ENCODE measurements at places on chromosomes 6 and 20.

DNA sequence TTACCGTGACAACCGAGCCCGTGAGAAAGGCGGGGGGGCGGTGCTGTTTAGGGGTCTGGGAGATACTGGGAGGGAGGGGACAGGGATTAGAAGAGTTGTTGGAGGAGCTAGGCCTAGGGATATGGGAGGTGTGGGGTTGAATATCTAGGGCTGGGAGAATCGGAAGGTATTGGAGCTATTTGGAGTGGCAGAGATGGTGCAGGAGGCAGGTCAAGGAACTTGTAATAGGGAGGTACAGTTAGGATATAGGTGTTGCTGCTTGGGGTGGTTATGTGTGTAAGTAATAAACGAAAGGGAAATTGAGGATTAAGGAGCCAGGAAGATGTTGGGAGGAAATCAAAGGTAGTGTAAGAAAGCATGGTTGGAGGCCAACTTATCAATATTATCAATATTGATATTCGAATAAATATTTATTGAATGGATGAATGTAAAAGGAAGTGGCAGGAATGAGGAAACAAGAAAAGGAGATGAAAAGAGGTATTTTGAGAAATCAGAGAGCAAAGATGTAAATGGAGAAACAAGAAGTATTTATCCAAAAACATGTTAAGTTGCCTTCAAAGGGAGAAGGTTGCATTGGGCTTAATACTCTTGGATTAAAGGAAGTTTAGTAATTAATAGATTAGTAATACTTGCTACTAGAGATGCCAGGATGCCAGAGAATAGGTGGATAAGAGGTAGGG is 602 bp downstream of the PPP1R11 start:
- no peak for DNase-seq

GRCh38 chr6:23690453-23691049 is 435.5 kb upstream of the NRSN1 start:
- no peak for DNase-seq

DNA sequence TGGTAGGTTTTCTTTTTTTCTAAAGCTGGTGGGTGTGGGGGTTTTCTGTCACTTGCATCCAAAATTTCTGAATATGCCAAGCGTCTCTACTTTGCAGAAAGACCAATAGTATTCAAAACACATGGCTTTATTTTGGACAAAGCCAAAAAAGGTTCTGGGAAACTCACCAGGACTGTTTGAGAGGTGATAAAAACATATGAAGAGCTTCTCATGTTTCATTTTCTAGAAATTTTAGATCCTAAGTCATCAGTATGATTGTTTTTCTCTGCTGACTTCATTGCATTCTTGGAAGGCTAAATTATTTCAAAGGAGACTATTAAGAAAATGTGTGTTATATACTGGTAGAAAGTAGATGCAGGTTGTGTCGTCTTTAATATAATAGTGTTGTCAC is 51.3 kb downstream of the GCLC start:
- no peak for DNase-seq

DNA sequence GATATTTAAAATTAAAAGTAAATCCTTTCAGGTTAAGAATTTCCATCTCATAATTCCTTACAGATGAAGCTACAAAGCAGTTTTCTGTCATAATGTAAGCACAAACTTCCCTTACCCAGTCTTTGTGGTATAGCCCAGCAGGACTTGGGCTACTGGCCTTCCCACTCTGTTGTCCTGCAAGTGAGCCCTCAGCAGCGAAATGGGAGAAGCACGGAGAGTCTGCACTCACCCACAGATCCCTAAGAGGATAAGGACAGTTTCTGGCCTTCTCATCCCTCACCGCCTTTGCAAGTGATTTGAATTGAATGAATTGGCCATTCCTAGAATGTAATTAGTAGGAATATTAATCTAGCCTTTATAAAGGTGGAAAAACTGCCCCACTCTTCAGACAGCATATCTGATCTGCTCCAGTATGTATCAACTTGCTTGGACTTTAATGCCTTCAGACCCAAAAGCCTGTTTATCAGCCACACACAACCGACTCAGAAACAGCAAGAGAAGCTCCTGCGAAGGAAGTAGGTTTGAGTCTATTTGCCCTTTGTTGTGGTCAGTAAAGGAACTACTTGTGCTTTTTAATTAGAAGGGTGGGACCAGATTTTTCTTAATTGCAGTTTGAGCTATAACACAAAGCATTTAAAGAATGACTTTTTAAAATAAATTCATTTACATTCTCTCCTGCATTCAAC is 29.9 kb upstream of the PRDM1 start:
- DNase-seq, result no peak

GRCh38 chr20:53838311-53838868 is 232.0 kb downstream of the BCAS1 start:
- DNase-seq, result no peak

GRCh38 chr6:53517021-53517420 is 27.9 kb downstream of the GCLC start:
- no peak for DNase-seq

GRCh38 chr6:107987805-107988204 is 29.8 kb upstream of the SEC63 start:
- DNase-seq, result no peak

DNA sequence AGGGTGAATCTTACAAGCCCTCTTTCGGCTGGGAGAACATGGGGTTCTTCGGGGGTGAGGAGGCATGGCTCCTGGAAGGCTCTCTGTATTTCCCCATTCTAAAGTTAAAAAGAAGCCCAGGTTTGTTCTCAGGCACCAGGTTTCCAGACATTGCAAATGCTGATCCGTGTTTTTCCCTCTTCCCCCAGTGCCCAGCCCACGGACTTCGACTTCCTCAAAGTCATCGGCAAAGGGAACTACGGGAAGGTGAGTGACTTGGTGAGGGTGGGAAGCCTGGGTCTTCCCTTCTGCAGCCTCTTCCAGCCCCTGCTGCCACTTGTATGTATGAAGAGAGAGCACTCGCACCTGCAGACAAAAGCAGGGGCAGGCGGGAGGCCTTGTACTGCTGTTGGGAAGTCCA is 8.7 kb downstream of the SGK2 start:
- no peak for DNase-seq

- no peak for DNase-seq
Observed at GRCh38 chr6:13832778-13833177, 18.4 kb upstream of the MCUR1 start.

DNA sequence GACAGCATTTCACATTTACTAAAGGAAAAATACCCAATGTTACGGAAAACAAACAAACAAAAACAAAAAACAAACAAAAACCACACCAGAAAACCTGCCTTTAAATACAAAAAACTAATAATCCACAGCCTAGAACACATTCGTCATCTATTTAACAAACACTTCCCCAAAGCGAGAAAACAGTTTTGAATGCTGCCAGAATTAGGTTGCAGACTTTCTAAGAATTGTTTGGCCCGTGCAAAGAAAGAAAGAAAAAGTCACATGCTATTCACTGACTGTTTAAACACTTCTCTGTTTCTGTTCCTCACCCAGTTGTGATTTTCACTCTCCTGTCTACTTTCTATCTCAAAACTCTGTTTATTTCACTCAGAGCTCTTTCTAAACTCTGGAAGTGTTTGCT is 52.5 kb downstream of the BCAS1 start:
- DNase-seq, result no peak

DNA sequence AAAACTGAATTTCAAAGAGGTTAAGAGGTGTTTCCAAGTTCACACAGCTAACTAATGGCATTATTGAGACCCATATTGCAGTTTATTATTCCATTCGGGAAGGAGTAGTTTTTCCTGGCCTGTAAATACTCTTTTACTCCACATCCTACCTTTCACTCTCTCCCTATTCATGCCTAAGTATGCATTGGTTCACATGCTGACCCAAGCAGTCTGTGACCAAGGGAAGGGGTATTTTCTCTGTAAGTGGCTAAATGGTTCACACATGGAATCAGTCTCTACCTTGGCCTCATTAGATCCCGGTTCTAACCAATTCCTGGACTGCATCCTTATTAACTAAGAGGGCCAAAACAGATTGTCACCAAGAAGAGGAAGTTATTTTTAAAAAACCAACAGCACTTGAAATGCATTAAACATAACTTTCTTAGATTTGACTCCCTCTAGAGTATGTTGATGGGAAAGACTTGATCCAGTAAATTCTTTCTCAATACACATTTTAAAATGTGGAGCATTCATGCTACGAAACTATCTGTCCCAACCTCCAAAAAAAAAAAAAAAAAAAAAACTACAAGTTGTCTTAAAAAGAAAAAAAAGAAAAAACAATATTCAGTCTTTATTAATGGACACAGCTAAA is 17.8 kb upstream of the RSPO3 start:
- DNase-seq, result no peak

- no peak for DNase-seq
Observed at GRCh38 chr6:21383450-21384085, 210.0 kb upstream of the SOX4 start.

GRCh38 chr6:155449450-155450239 is 6.0 kb downstream of the NOX3 start:
- DNase-seq, result no peak

DNA sequence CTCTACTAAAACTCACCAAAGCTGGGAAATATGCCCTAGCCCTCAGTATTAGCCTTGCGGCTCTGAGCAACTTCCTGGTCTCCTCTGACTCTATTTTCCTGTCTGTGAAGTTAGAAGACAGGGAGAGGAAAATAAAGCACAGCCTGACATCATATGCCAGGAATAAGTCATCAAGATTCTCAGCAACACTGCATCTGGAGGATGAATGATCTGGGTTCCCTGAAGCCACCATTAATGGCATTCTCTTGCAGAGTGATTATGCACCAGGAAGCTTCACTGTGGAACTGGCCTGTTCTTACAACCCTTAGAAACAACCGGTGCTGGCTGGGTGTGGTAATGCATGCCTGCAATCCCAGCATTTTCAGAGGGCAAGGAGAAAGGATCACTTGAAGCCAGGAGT is 12.4 kb downstream of the ADGRF5 start:
- DNase-seq, result no peak

DNA sequence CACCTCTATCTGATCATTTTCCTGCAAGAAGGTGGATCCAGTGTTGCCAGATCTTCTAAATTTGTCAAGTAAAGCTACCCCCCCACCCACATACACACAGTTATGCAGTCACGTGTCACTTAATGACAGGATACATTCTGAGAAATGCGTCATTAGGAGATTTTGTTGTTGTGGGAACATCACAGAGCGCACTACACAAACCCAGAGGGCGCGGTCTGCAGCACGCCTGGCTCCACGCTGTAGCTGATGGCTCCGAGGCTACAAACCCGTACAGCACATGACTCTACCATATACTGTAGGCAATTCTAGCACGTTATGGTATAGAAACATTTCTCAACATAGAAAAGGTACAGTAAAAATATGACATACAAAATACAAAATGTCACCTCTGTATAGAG is 126.9 kb downstream of the SYCP2 start:
- no peak for DNase-seq

GRCh38 chr20:21074605-21075336 is 31.4 kb downstream of the LINC00237 start:
- no peak for DNase-seq

DNA sequence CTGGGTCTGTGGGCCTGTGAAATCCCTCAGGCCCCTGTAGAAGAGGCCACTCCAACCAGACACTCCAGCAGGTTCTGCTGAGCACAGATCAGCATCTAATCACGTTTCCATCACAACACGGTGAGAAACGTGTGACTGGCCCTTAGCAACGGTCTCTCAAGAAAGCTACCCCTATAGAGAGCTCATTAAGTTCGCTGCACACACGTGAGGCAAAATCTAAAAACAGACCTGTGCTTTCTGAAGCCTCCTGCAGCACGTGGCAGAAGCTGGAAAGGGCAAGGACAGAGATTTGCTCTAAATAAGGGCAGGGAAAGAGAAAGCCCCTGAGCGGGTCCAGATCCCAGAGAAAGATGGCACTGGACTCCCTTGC is 56.5 kb downstream of the GPR6 start:
- no peak for DNase-seq

DNA sequence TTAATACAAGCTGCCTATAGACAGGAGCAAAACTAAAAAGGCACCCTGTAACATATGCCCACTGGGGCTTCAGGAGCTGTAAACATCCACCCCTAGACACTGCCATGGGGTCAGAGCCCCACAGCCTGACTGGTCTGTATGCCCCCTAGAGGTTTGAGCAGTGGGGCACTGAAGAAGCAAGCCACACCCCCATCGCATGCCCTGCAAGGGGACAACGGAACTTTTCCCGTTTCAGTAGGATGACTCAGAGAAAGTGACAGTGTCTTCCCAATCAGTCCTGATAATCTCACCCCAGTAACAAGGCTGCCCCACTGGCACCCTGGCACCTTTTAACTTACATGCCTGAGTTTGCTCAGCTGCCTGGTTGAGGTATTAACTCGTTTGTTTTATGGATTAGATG is 35.9 kb downstream of the BEND3 start:
- no peak for DNase-seq

DNA sequence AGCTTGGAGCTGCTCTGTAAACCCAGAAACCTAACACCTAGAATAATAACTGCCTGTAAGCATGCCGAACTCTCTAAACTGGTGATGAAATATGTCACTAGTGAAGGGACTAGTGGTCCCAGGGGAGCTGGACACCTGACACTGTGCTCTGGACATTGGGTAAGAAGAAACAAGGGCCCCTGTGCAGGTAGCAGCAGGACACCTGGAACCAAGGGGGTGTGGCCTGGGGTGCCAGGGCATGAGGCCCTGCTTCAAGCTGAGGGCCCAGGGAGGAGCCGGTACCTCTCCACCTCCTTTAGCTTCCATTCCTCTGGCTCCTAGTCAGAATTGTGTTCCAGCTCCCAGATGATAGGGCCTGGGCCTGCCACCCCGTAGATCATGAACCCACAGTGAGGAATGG is 263.2 kb downstream of the OGFRL1 start:
- no peak for DNase-seq

DNA sequence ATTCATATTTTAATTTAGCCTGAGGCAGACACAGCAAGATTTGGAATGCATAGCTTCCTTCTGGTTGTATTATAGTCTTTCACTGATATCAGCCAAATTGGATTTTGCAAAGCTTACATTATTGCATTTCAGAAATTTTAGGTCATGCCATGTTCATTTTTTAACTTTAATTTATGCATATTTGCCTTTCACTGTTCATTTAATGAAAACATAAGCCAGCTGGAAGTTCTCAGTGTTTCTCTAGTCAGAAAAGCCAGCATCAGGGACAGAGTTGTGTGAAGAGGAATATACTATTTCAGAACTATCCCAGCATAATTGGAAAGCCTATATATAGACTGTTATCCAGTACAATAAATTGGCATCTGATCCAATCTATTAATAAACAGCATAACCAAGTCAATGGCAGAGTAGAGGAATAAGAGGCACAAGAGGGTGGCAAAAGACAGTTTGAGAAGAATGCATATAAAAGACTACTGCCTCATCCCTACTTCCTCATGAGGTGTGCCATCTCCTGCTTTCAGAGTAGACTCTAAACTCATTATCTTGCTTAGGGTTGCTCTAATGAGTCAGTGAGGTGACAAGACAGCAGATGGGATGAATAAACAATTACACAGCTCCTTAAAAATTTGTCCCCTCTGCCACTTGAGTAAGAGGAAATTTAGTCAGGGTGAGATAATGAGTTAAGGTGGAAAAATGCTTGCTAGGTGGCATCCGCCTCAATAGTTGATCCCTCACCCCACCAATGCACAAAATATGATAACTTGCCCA is 159.8 kb upstream of the HCRTR2 start:
- DNase-seq, result no peak
